ENCODE measurements at places on chromosomes 2 and 18.

DNA sequence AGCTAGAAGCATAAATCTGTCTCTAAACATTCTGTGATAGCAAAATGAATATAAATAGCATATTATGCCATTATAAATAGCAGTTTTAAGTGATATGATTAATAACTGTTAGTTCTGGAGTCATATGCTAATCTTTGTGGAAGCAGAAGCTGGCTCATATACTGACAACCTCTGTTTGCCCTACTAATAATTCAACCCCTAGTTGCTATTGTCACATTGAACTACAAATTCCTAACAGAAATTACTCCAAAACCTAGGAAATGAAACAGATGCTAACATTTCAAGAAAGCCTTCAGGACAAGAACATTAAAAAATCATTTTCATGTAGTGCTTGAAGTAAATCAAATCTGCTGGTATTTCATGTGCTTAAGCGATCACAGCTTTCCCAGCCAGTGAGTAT lies 28.2 kb downstream of the CALCRL start:
- no peak for DNase-seq

- no peak for DNase-seq
Measured at GRCh38 chr18:72171596-72171995, 372.5 kb downstream of the CBLN2 start.

DNA sequence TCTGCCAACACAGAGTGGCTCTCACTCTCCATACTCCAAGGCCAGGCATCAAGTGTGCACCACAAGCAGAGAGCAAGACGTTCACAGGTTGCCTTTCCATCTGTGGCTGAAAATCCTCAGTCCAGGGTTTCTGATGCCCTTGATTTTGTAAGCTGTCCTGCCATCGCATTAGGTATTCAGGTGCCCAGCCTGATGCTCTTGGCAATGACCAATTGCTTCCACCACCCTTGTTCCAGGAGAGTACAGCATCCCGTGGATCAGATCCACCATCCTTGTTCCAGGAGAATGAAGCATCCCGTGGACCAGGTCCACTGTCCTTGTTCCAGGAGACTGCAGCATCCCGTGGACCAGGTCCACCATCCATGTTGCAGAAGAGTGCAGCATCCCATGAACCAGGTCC lies 133.4 kb upstream of the GPC1 start:
- no peak for DNase-seq

DNA sequence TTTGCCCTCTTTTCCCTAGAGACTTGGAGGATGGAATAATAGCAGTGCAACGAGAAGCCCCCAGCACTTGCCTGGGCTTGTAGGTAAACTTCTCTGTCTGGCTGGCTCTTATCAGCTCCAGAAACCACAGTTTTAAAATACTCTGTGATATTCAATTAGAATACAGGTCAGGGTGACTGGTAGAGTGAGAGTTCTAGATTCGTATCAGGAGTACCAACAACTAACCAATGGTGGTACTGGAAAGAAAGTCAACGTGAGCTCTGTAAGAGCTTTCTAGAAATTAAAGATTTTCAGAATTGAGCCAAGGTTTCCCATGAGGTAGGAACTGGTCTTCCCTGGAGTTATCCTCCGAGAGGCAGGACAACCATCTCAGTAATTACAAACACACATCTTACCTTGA lies 216.9 kb downstream of the NYAP2 start:
- DNase-seq = no peak

DNA sequence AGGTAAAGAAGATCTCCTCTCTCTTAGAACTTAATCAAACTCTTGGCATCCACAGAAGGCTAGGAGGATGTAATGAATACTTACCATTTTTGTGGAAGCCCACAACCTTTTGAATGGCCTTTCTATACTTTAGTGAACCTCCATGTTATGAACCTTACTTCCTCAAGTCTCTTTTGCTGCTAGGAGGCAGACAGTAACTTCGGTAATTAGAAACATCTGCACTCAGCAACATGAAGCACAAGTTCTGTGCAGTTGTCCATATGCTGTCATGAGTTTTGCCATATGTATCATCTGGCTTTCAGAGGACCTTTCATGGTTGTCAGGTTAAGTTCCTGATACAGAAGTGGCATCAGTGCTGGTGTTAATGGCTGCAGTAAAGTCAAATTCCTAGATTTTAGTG lies 50.4 kb downstream of the PDK1 start:
- DNase-seq = no peak

GRCh38 chr2:30978044-30978443 lies 160.2 kb downstream of the GALNT14 start:
- no peak for DNase-seq
